SK-N-MC (cell line): ENCODE measurements at places on chromosomes 2 and 18.

DNA sequence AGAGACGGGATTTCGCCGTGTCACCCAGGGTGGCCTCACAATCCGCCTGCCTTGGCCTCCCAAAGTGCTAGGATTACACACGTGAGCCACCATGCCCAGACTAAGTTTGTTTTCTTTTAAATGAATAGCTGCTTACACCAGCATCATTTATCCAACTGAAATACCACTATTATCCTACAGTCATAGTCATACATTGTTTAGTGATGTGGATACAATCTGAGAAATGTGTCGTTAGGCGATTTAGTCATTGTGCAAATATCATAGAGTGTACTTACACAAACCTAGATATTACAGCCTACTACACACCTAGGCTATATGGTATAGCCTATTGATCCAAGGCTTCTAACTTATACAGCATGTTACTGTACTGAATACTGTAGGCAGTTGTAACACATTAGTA, 10.3 kb downstream of the ZC3H15 start:
- no peak for DNase-seq

DNA sequence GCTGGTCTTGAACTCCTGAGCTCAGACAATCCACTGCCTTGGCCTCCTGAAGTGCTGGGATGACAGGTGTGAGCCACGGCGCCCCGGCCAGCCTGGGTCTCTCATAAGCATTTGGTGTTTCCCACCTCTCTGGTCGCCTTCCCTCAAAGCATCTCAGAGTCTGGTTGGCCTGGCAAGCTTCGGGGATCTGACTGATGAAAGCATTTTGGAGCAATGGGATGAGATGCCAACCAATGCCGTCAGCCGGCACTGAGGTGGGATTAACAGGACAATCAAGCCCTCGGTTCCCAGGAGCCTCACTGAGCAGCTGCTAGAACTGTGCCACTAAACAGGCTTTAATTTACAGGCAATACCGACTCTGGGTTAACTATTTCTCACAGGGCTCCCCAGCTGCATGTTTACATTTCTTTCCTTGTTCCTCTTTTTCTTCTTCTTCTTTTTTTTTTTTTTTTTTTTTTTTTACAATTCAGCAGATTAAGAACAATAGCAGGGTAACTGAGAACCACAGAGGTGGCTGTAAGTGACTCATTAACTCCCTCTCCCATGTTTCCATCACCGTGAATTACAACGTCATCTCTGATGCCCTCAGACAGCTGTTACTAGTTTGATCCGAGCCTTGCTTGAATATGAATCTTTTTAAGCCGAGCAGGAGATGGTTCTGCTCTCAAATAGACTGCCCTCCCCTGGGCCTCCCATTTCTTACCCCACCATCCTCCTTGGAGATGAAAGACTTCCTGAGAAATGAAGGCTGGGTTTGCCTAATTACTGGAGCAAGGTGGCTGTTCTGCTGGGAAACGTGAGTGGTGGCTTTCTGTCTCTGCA, 37.9 kb downstream of the ODC1 start:
- DNase-seq: no peak

GRCh38 chr18:26863921-26864497, 1.5 kb downstream of the AQP4 start:
- no peak for DNase-seq

DNA sequence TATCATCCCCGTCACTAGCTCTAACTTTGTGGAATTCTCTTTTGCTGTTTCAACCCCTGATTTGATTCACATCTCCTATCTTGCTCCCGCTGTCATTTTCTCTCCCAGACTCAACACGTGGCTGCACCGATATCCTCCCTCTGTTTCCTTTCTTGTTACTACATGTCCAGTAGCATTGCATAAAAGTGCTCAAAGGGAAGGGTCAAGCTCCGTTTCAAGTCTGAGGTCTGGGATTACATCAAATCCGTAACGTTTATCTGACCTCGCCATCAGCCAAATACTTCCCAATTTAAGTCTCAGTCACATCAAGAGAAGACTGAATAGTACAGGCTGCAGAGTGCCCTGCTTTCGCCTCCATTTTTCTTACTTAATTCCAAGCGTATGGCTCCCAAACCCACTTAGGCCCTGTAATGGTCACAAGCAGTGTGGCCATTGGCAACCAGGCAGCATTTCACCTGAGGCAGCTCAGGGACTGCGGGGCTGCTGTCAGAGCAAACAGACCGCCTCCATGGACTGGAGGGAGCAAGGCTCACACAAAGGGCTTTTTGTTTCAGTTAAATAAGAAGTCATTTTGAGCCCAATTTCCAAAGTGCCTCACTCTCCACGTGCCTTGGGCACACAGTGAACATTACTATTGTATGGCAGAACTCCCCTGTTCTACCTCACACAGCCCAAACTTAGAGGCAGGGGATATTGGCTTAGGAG, 217.8 kb downstream of the BCL11A start:
- no peak for DNase-seq

DNA sequence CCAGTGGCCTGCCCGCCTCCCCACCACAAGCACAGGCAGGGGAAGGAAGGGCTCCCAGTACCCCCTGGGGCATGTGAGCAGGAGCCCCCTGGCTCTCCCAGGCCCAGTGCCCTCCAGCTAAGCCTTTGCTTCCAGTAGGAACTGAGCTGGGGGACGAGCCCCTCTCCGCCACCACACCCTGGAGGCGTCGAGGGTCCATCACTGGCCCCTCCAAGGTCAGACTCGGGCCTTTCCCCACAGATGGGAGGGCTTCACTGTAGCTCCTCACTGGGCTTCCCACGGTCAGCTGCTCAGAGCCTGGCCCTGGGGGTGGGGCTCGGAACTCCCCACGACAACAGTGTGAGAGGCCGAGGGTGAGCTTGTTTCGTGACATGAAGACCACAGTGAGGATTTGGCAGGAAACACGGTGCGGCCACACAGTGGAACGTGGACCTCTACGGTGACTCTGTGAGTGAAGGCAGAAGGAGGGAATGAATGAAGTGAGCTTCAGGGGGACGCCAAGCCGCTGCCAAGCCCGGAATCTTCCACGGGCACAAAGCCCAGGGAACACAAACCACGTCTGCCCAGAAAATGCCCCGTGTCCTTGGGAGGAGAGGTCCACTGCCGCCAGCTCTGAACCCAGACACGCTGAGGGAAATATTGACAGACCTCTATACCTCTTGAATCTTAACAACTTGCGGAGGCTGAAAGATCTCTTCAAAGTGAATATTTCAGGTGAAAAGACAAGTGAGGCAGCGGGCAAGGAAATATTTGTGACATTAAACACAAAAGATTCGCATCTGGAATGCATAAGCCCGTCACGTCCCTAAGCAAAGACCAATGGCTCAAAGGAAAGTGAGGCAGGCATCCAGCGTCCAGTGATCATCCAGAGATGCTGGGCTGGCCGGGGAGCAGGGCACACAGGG, 144.8 kb upstream of the GPC1 start:
- no peak for DNase-seq

DNA sequence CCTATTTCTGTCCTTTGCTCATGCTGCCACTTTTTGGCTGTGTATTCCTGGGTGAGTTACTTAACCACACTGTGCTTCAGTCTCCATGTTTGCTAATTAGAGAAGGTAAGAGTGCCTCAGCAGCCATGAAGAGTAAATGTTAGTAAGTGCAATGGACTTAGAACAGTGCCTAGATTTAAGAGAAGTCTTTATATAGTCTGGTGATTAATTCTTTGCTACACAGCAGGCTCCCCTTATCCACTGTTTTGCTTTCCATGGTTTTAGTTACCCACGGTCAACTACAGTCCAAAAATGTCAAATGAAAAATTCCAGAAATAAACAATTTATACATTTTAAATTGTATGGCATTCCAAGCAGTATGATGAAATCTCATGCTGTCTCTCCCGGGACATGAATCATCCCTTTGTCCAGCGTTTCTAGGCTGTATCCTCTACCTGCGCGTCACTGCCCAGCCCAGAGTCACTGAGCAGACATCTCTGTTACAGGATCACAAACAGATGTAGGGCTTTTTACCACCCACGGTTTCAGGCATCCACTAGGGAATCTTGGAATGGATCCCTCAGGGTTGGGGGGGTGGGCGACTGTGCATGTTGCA, 91.0 kb downstream of the CTIF start:
- no peak for DNase-seq

GRCh38 chr2:188573453-188573852, 281.8 kb downstream of the GULP1 start:
- DNase-seq: no peak

GRCh38 chr2:37842732-37843440, 82.2 kb upstream of the RMDN2 start:
- DNase-seq: no peak

GRCh38 chr18:22044474-22045220, 124.7 kb upstream of the GATA6 start:
- no peak for DNase-seq

- no peak for DNase-seq
Measured at GRCh38 chr2:113233593-113234550, 44.8 kb downstream of the PAX8 start.

DNA sequence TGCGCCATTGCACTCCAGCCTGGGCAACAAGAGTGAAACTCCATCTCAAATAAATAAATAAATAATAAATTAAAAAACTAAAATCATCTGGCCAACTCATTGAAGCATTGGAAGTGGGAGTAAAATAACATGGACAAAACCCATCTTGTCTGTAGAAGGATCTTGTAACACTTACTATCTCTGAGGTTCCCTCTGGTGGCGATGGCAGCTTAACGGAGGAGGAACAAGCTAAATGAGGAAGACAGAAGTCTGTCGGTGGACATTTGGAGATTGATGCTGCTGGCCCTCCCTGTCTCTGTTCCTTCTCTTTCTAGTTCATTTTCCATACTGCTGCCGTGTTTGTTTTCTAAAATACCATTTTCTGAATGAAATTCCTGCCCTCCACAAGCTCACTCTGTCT, 43.4 kb downstream of the ZCCHC2 start:
- no peak for DNase-seq

- no peak for DNase-seq
Measured at GRCh38 chr2:240953426-240954410, 44.7 kb upstream of the SNED1 start.

DNA sequence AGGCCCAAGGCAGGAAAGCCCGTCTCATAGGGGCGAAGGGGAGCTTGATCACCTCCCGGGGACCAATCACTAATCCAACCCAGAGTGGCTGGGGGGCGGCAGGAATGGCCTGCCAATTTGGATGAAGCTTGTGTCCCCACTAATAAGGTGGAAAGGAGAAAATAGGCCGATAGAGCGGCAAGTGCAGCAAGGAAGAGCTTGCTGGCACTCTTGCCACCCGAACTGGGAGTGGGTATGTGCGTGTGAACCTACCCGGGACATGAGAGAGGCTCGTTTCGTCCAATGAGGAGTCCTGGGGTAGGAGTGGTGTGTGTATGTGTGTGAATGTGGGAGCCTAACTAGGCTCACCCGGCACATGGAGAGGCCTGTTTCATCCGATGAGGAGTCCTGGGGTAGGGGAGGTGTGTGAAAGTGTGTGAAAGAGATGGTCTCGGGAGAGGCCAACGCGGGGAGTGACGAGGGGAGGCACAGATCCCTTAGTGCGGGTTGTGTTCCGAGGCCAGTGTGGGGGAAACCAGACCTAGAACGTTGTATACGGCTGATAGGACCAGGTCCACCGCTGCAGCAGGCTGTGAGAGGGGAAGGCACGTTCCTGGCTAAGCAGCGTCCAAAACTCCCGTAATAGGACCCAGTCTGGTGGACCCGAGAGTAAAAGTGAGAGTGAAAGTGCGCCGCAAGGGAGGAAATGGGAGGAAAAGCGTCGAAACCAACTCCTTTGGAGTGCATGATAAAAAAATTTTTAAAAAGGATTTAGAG, 47.1 kb upstream of the SELENOI start:
- no peak for DNase-seq

DNA sequence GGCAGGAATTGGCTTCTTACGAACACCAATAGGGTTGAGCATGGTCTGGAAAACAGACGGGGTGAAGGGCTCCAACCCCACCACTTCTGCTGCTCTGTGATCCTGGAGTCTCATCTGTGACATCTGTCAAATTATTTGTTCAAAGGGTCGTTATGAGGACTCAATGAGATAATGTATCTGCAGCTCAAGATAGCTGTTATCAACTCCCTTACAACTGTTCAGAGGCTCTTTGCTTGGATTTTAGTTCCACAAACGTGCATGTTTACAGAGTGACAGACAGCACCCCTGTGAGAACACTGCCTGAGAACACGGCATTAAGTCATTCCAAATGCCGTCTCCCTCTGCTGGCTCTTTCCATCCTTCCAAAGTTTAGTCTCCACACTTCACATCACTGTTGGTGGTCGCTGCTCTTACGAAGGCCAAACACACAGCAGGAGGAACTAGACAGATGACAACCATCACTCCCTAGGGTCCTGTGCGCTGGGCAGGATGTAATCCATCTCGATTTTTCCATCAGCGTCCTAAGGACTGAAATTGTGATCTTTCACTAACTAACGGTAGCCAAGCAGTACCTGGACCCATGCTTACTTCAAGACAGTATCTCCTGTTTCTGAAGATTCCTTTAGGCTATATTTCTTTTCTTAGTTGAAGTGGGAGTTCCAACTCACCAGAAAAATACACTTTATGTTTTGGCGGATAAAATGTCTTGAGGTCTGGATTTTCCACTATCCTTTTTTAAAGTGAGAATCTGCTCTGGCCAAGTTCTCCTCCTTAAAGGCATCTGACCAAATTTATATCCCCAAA, 220.3 kb downstream of the ANAPC1 start:
- DNase-seq: no peak

GRCh38 chr2:149719695-149720094, 132.1 kb upstream of the MMADHC start:
- no peak for DNase-seq

DNA sequence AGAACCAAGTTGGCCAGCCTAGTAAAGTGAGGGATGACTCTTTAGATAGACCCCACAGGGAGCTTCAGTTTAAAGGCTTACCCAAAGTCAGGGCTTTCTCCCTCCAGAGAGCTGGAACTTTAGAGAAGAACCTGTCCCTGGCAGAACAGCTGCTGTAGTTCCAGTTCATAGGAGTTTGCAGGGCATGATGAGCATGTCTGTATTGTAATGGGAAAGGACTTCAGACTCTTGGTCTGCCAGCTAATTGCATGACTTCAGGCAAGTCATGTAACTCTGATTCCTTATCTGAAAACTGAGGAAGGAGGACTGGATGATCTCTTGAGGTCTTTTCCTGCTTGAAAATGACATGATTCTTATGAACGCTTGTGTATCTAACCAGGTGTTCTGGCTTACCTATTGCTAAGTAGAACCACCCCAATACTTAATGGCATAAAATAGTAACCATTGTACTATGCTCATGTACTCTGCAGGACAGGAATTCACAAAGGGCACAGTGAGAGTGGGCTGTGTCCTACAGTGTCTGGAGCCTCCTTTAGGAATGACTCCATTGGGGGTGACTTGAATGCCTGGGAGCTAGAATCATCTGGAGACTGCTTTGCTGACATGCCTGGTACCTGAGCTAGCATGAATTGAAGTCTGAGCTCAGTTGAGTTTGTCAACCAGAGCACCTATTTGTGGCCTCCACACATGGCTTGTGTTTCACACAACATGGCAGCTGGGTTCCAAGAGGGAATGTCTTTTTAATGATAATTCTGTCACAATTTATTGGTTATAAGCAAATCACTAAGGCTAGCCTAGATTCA, 18.9 kb downstream of the SP5 start:
- no peak for DNase-seq

GRCh38 chr2:186984481-186984880, 135.5 kb upstream of the ZSWIM2 start:
- no peak for DNase-seq
